ENCODE measurements at places on chromosomes 6 and 20.

DNA sequence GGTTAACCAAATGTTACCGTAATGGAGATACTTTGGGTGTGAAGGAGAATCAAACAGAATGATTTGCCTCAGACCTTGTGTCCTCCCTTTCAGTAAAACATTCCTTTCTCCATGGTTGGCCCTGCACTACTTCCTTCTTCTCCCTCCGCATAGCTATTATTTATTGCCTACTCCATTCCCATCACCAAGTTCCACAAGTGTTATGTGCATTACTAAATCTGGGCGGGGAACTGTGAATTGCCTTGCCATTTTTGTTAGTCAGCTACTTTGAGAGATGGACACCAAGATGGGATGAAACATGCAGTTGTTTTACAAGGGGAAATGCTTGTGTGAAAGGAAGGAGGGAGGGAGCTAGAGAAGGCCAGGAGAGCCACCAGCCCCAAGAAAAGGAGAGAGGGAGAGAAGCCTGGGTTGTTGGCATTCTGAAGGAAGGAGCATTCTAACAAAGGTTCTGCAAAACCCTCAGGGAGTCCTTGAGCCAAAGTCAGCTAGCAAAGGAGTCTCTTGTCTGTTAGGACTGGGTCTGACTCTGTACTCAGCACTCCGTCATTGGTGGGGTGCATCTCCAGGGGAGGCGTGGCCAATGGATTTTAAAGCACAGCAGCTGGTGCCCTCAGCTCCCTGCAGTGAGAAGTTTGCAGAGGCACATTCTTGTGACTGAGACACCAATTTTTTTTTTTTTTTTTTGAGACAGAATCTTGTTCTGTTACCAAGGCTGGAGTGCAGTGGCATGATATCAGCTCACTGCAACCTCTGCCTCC, 83.6 kb upstream of the CHD6 start:
- DNase-seq = no peak

DNA sequence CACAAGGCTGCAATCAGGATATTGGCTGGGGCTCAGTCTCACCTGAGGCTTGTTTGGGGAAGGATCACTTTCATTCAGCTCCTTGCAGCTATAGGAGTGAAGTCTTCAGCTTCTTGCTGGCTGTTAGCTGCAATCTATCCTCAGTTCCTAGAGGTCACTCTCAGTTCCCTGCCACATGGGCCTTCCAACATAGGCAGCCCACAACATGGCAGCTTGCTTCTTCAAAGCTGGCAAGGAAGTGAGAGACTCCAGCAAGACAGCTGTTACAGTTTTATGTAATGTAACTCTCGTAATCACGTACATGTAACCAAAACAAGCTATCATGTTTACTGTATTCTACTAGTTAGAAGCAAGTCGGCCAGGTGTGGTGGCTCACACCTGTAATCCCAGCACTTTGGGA, 226.9 kb downstream of the CDC5L start:
- DNase-seq = no peak

GRCh38 chr20:32034581-32035425, 17.2 kb upstream of the HCK start:
- DNase-seq = no peak

GRCh38 chr6:16305788-16306187, 67.4 kb downstream of the GMPR start:
- no peak for DNase-seq

DNA sequence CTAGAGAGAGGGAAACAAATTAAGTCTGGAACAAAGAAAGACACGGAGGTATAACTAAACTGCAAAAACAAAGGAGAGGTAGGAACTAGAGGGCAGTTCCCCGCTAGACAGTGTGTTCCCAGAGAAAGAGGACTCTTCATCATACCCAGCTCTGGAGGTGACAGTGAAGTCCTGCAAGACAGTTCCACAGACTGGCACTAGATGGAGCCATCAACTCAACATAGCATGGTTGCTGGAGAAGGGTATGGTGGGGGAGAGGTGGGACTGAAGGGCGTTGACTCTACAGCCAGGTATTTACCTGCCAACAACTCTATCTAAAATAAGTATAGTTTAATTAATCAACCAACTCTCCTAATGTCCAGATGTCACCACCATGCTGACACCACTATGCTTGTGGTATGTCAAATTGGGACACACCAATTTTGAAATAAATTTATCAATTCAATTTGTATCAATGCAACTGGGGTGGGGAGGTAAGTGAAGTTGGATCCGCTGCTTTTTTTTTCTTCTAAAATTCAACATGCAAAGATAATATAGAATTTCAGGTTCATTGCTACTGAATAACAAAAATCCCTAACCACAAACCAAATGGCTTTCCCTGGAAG, 9.7 kb downstream of the BACH2 start:
- DNase-seq = no peak

GRCh38 chr20:25223179-25223661, 24.7 kb upstream of the PYGB start:
- no peak for DNase-seq

DNA sequence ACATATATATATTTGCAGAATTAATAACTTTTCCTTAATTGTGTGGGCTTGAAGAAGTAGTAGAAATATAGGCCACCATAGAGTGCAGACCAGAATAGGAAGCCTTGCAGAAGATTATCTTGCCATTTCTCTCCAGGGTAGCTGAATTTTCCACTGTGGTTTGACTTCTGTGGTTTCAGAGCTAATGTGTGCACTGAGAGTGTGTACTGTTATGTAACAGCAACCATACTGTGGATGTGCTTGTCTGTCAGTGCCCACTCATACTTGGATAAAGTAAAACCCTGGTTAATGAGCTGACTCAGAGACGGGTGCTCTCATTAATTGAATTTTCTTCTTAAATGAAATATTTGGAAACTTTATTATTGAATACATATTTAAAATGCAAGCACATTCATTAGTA, 57.2 kb downstream of the CEP43 start:
- DNase-seq = no peak

- no peak for DNase-seq
These were observed 85.5 kb downstream of the BMP6 start for GRCh38 chr6:7811441-7811840.

GRCh38 chr6:4010689-4011090, 68.2 kb downstream of the FAM217A start:
- no peak for DNase-seq
